ENCODE measurements at places on chromosomes 3 and 15.

GRCh38 chr3:127150513-127151250 lies 42.2 kb upstream of the PRR23E start:
- no peak for DNase-seq

- no peak for DNase-seq
Measured at GRCh38 chr3:102670986-102671385, 236.2 kb downstream of the ZPLD1 start.

DNA sequence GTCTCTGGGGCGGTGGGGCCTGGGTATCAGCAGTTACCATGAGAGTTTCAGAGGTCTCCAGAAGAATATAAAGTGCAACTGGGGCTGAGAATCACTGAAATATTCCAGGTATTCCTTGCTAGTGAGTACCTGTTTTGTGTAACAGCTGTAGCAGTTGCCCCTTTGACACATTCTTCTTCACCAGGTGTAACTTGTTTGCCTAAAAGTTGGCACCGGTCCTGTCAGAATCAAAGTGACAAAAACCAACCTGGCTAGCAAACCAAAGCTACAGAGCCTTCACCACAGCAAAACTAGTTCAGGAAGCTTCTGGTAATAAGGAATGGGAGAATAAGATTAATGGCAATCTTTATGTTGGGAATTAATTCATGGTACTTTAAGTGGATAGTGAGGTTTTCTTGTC lies 296.0 kb downstream of the NAALADL2 start:
- DNase-seq, result no peak

DNA sequence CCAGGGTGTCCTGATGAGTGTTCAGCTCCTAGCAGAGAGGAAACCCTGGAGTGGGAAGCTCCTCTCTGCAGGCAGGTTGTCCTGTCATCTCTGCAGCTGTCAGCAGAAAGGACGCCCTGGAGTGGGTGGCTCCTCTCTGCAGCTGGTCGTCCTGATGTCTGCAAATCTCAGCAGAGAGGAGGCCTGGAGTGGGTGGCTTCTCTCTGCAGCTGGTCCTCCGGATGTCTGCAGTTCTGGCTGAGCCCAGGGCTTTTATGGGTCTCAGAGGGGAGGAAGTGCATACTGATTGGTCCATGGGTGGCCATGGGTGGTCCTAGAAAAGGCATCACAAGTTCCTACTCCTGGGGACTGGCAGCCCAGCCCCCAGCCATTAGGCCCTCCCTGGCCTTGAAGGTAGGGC lies 102.6 kb upstream of the BNIP2 start:
- no peak for DNase-seq

- no peak for DNase-seq
Measured at GRCh38 chr3:185976100-185976499, 38.3 kb upstream of the TRA2B start.

- no peak for DNase-seq
Measured at GRCh38 chr3:23302271-23302670, 99.1 kb downstream of the UBE2E2 start.

GRCh38 chr15:56146756-56147155 lies 96.9 kb downstream of the RFX7 start:
- DNase-seq, result no peak

DNA sequence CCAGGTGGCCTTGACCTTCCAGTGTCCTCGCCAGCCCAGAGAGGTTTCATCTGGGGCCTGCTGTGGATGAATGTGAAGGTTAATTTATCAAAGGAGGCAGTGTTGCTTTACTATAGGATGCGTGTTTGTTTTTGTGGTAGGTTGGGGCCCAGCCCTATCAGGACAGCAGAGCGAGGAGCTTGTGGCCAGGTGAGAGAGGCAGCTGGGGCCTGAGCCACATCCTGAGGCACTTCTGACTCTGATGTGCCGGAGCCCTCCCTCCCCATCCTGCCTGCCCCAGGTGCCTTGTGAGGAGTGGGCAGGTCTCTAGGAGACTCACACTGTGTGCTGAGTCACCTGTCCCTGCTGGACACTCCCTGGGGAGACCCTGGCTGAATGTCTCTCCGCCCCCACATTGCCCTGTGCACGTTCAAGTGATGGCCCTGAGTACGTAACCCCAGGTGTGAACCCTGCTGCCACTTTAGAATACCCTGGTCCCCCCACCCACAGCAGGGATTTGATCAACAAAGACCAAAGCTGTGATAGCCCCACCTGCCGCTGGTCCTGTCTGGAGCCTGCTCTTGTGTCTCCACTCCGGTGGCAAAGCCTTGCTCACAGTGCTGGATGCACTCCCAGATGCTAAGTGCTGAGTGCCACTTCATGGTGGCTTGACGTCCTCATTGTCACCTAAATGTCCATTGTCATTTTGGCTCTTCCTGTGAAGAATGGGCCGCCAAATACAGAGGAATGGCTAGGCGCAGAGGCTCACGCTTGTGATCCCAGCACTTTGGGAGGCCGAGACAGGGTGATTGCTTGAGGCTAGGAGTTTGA lies 16.0 kb downstream of the FBLN2 start:
- DNase-seq, result no peak

DNA sequence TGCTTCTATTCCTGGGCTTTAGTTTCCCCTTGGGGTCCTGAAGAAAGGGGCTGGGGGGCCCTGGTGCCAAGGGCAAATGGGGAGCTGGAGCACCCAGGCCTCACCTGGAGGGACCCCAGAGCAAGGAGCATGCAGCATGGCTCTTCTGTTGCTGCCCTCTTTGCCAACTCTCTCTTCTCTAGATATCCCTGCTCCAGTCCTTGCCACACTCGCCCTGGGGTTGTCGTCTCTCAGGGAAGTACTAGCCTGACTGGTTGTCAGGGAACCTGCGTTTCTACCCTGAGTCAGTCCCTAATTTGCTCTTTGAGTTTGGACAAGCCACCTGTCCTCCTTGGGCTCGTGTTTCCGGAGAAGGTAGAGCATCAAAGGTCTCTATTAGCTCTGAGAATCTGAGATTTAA lies 63.7 kb upstream of the UBE2Q2 start:
- no peak for DNase-seq

DNA sequence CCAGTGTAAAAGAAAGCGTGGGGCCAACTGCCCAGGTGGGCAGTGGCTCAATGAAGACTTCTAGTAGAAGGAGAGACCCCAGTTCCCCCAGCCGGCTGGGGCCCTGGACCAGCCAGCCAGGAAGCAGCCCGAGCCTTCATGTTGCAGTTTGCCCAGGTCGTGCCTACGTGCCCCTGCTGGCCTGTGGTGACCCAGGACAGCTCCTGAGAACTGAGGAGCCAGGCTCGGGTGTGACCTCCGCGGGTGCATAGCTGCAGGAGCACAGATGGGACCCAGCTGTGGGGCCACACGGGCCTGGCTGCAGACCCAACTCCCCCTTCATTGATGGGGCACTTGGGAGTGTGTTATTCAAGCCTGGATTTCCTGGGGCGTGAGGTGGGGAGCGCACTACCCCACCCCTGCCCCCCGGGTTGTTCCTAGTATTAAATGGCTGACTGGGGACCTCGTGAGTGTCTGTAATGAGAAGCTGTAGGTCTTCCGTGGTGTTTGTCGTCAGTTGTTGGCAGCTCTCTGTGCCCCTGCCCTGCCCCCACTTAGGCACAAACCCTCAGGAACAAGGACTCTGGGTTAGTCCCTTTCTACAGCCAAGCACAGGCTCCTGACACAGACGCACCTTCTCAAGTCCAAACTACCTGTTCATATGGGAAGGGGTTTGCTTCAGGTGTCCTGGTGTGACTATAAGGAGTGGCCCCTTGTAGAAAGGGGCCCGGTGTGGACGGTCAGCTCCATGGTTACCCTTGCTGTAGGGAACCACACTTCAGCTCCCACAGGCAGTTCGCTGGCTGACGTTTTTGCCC lies 39.1 kb downstream of the IDH2 start:
- DNase-seq, result no peak

- no peak for DNase-seq
Measured at GRCh38 chr3:11553436-11554235, 90.1 kb downstream of the VGLL4 start.

GRCh38 chr3:138573138-138573537 lies 20.9 kb downstream of the CEP70 start:
- DNase-seq, result no peak

DNA sequence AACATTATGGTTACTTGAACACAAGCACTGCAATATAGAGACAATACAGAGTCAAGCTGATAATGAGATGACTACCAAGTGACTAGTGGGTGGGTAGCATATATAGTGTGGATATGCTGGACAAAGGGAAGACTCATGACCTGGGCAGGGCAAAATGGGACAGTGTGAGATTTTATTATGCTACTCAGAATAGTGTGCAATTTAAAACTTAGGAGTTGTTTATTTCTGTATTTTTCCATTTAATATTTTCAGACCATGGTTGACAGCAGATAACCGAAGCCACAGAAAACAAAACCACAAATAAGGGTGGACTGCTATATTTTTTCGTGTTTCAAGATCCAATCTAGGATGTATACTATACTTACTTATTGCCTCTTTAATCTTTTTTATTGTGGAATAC lies 19.6 kb downstream of the GALK2 start:
- no peak for DNase-seq

- DNase-seq, result no peak
Measured at GRCh38 chr15:89353991-89354390, 19.4 kb upstream of the POLG start.

DNA sequence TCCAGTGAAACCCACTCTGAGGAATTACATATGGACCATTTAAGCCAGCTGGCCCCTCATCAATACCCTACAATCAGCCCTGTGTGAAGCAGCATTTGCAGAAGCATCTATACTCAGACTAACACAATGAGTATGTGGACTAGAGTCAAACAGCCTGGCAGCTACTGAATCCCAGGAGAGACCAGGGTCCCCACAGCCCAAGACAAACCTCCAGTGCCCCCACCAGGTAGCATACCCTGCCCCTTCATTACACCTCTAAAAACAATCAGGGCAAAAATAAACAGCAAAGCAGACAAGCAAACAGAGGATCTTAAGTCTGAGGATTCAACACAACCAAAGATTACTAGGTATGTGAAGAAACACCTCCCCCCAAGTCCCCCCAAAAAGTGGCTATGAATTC lies 157.4 kb downstream of the LEKR1 start:
- no peak for DNase-seq

DNA sequence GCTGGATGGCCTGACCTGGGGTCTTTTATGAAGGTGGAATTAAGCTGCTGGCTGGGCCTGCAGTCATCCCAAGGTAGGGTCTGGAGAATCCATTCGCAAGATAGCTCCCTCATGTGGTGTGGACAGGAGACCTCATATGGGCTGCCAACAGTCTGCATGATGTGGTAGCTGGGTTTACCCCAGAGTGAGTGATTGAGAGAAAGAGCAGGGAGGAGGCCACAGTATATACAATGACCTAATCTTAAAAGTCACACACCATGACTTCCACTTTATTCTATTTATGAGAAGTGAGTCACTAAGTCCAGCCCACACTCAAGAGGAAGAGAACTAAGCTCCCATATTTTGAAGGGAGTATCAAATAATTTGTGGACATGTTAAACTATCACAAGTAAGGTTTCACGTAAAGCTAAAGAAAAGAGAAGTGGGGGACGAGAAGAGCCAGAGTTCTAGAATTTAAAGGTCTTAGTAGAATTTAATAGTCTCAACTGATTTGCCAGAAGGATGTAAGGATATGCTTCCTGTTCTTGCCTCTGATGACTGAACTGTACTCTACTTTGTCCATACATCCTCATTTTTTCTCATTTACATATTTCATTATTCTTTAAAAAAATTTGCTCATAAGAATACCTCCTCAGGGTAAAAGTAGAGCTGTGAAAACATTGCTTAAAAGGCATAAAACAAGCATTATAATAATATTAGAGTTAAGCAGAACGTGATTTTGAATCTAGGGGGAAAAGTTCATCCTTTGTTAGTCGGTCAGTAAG lies 184.4 kb downstream of the PEX5L start:
- DNase-seq, result no peak

DNA sequence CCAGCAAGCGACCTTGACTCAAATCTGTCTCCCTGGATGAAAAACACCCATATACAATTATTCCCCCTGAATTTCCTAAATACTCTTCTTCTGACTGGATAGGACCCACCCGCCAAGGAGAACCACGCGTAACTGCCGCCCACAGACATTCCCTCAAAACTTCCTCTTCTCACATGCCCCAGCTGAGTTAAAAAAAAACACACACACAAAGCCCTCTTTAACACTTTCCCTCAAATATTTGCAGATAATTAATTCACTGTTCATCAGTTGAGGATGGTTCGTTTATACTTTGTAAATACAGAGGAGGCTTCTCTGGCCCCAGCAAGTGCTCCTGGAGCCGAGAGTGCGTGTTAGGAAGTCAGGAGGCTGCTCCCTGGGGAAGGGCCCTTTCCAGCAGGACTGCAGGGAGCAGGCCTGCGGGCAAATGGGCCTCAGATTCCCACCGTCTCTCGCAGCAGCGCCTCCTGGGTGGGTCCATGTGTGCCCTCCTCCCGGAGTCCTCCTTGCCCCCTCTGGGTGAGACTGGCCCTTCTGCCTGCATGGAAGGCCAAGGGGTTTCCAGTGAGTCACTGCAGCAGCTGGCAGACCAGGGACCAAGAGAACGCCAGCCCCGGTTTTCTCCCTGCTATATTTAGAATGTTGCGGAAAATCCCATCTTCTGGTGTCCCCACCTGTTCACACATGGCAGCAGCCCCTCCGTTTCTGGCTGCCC lies 46.8 kb downstream of the MGLL start:
- DNase-seq, result no peak

GRCh38 chr3:30113906-30114305 lies 492.5 kb upstream of the TGFBR2 start:
- no peak for DNase-seq

DNA sequence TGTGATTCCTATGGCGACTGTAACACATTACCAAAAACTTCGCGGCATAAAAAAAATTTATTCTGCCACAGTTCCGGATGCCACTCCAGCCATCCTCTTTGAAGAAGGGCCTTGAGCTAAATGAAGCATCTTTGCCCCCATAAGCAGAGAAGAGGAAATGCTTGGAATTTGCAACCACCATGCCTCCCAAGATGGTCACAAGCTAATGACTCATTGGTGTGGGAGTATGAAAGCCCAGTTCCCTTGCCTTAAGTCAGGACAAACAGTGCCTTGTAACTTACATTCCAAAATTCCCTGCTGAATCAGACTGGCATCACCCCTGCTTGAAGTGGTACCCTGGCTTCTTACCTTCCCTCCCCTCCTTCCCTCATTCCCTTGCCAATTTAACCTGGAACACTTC lies 1077.4 kb downstream of the EPHA3 start:
- no peak for DNase-seq

DNA sequence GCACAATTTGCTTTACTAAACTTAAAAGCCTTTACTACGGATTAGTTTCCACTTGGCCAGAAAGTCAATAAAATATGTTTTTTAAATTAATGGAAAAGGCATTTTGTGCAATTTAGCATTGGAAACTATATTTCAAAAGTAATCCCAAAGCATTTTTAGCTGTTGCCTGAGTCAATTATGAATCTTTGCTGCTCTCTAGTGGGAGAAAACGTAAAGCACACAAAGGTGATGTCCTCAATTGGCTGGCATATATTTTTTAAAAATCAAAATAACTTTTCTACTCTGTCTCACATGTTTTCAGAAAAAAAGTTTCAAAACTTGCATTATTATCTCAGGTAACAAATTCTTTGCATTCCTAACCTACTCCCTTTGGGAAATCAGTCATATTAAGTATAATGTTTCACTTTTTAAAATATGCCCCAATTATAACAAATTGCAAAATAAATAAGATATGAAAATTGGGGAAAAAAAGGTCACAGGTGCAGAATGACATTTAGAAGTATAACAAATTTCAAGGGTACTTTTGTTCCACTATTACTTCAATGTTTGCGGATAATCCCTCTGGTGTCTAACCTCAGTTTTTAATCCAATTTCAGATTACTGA lies 47.2 kb upstream of the TEX55 start:
- DNase-seq, result no peak
